GM04504 (cell line): ENCODE measurements at places on chromosomes 12 and 14.

DNA sequence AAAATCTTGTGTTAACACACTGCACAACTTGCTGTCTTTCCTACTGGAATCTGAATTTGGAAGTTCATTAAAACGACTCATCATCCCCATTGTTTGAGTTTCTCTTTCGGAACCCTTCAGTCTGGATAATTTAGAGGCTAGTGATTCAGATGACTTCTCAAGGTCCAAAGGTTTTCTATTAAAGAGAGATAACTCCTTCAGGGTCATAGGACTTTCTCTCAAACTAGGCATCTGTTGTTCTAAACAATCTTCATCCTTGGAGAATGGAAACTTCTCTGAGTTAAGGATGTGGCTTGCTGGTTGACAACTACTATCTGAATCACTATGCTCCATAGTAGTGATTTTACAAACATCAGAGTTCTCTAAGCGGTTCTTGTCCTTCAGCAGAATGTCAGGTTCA is 4.4 kb downstream of the MLH3 start:
- no peak for DNase-seq

DNA sequence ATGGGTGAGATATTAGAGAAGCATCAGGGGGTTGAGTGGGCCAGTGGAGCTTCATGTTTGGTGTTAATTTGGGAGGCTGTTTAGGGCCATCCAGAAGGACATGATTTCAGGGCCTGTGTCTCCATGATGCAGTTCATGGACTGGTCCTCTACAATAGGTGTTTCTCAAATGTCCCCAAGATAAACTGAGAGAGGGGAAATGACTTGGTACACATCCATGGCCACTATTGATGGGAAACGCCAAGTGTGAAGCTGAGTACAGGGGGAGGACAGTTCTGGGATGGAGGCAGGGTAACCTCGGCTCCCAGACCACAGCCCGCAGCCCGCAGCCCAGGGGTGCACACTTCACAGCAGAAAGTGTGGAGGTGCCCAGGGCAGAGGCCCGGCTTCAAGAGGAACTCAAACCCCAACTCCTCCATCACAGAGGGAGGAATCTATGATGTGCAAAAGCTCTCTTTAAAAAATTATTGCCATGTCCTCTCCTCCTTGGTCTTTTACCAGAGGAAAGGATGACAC is 33.3 kb downstream of the CACNA2D4 start:
- no peak for DNase-seq

DNA sequence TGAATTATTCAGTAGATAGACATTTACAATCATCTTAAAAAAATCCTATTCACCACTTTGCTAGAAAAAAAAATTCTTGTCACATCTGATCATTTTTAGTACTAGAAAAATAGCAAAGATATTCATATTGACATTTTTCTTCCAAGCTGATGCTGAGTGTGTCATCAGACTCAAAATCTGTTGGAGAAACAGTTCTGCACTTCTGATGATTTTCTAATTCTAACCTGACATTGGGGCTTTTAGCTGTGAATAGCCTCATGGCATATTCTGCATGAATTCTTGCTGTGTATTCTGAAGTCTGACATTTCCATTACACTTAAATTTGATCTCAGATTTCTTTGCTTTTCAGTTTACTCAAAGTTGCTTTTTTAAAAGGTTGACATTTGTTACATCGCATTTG is 150.1 kb downstream of the PIK3C2G start:
- no peak for DNase-seq

GRCh38 chr12:56995930-56996496 is 10.3 kb downstream of the ZBTB39 start:
- no peak for DNase-seq

DNA sequence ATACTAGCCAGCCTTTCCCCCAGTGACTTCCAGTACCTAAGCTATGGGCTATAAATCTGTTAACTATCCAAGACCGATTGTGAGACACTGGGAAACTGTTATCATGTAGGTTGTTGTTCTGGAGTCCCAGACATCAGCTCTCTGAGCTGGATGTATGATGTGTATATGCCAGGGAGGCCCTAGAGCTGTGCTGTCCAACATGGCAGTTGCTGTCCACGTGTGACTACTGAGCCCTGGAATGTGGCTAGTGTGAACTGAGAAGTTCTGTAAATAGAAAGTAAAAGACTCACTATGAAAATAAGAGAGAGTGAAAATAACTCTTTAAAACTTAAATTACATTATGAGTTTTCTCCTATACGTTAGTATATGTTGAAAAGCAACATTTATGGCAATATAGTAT is 755.8 kb upstream of the FBXO33 start:
- no peak for DNase-seq

DNA sequence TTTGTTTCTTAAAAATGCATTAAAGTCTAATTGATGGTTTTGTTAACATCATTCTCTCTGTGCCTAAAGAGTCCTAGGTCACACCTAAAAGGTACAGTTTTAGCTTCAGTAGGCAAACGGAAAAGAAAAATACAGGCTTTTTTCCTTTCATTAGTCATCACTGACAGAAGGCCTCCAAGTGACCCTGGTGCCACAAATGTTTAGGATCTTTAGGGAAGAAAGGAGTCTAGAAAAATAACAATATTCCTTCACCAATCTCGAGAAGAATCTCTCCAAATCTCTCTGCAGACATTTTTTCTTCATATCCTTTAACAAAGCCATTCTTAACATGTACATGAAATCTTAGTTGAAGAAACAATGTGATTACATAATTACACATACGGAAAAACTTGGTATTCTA is 2.0 kb downstream of the DENND5B start:
- no peak for DNase-seq

GRCh38 chr12:69042970-69043369 is 110.0 kb upstream of the CPM start:
- DNase-seq = no peak

DNA sequence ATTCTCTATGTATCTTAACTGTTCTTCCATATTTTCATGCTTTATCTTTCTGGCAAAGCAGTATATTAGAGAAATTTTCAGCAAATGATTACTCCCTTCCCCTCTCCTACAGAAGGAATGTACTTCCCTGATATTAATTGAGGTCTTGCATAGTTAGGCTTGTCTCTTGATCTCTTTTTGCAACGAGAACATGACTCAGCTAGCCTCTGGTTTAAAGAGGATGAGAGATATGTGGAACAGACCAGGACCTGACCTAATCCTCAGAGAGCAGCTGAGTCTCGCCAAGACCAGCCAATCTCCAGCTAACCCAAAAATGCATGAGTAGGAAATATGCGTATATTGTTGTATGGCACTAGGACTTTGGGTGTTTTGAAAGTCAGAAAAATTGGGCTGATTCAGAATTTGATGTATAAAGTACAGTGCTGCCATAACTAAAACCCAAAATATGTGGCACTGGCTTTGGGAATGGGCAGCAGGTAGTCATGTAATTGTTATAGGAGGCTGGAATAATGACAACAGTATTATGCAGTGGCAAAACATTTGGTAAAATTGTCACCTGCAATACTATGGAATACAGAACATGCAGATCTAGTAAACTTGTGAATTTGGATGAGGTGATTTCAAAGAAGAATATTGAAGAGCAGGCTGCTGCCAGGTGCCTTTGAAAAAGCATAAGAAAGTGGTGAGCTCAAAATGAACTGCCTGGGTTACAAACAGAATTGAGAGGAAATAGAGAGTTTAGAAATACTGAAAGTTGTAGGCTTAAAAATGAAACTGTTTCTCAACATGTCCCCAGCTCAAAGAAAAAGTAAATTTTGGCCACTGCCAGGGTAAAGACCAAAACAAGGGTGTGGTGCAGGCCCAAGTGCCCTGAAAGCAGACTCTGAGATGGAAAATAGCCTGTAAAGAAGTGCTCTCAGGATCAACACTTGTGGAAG is 9.3 kb upstream of the USP15 start:
- no peak for DNase-seq

DNA sequence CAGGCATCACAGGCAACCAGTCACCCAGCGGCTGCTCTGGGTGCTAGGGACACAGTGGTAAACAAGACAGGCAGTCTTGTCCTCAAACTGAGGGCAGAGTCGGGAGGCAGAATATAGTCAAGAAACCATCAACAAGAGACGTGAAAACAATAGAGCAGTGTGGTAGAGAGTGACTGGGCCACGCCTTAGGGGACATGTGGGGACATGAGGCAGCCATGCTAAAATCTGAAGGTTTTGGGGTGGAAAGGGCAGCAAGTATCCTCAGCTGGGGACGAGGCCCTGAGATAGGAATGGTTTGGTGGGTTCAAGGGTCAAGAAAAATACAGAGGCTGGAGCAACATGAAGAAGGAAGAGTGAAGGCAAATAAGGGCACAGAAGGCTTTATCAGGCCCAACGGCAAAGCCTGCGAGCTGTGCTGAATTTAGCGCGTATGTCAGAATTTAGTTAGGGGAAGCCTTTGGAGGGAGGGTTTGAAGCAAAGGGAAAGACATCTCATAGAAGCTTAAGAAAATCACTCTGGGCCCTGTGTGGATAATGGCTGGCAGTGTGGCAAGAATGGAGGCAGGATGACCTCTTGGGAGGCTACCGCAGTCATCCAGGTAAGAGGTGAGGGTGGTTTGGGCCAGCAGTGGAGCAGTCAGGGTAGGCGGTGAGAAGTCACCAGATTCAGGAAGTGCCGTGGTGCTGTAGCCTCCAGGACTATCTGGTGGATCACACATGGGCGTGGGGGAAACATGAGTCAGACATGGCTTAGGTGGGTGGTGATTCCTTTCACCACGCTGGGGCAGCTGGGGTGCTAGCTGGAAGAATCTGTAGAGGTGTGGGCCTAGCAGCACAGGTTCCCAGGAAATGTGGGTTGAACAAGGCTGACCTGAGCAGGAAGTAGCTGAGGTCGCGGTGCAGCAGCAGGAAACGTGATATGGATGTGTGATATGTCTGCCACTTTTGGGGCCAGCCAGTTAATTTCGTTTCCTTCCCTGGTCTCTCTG is 3.0 kb downstream of the EVL start:
- no peak for DNase-seq

- DNase-seq = peak; percentile 31
Measured at GRCh38 chr14:63470962-63471793, 72.0 kb downstream of the PPP2R5E start.

DNA sequence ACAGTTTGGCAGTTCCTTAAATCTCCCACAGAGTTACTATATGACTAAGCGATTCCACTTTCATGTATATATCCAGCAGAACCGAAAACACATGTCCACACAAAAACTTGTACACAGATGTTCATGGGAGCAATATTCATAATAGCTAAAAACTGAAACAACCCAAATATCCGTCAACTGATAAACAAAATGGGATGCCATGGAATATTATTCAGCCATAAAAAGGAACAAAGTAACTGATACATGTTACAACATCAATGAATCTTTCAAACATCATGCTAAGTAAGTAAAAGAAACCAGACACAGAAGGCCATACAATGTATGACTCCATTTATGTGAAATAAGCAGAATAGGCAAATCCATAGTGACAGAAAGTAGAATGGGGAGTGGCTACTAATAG is 80.2 kb upstream of the GPHB5 start:
- no peak for DNase-seq

GRCh38 chr14:55705651-55706364 is 125.8 kb downstream of the KTN1 start:
- DNase-seq = no peak

DNA sequence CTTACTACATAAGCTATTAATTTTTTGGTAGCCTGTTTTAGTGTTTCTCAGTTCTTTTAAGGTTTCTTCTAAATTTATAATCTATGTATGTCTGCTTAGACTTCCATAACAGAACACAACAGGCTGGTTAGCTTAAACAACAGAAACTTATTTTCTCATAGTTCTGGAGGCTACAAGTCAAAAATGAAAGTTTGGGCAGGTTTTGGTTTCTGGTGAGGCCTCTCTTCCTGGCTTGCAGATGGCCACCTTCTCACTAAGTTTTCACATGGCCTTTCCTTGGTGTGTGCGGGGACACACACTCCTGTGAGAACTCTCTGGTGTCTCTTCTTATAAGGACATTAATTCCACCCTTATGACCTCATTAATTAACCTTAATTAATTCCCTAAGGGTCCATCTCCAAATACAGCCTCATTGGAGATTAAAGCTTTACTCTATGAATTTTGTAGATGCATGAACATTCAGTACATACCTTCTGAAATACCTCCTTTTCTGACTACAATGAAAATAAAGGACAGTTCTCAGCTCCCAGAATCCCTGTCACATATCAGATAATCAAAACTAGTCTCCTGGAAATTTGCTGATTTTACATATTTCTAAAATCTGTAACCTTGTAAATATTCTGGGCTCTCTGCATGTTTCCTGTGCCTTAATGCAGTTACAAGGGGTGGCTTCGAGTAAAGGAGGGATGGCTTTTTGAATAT is 23.2 kb upstream of the BMAL2 start:
- no peak for DNase-seq

GRCh38 chr14:29111554-29111953 is 345.0 kb downstream of the FOXG1 start:
- DNase-seq = no peak

DNA sequence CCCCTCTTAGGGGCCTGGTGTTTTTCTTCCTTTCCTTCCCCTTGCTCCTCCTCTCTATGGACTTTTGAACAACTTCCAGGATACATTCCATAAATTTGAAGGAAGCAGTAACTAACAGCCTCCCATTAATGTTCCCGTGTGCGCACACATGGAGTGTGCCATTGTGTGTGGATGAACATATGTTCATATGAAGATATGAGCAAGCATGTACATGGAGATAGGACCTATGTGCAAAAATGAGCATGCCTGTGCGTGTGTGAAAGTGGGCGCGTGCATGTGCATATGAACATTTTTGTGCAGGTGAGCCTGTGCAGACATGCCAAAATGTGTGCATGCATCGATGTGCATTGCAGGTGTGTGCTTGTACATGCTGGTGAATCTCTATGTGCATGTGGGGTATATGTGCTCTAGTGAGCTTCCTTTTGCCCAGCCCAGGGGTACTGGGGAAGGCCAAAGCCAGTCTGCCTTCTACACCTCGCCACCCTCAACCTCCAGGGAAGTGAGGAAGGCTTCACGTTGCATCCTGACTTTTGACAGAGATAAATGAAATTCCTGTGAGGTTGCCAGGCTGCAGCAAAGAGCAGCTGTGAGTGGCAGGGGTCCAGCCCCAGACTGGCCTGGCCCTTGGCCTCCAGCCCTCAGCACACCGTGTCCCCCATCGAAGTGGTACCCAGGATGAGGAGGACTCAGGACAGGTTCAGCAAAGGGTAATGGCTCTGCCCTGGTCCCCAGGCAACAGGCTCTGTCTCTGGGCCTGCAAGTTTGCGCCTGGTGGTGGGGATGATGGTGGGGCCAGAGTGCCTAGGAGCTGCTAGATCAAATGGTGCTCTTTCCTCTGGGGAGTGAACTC is 21.1 kb upstream of the PGF start:
- no peak for DNase-seq

DNA sequence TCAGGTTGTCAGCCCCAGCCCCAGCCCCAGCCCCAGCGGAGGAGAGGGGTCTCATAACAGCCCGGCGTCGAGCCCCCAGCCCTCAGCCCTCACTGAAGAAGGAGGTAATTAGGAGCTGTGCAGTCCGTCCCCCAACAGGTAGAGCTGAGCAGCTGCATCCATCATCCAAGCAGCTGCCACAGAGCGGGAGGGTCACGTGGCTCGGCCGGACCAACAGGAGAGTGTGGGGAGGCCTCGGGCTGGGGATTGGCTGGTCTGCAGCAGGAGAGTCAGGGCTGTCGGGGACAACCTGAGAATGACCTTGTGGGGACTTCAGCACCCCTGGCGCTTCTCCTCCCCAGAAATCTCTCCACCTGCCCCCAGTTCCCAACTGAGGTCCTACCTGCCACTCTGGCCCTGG is 29.6 kb downstream of the SMUG1 start:
- DNase-seq = no peak
